ENCODE measurements at places on chromosomes 11 and 22.

DNA sequence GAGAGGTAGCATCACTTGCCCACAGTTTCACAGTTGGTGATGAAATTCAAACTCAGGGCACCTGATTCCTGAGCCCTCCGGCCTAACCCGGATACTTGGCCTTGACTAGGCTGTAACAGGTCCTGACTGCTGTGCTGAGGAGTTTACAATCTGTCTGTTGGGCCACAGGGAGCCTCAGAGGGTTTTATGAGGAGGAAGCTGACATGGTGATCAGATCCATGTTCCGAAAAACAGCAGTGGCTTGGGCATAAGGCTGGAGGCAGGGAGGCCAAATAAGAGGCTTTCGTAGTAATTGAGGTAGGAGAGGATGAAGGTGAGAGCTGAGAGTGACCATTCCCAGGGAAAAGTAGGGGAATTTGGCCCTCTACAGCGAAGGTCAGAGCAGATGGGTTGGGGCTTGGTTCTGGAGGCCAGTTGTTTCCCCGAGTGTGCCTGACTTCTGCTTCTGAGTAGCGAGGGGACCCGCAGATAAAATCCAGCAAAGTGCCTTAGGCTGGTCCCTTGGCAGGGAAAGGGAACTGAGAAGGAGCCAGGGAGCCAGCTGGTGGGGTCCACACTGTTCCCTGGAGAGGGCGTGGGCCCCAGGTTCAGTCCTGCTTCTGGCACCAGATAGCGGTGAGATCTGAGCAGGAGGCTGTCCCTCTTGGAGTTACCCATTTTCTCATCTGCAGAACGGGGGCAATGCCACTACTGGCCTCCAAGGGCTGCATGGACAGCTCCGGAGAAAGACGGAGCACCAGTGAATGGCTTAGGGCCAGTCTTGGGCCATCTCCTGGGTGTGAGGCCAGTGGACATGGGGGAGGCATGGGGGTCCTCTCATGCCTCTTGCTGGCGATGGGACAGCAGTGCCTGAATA is 6.5 kb downstream of the PRDM11 start:
- DNase-seq, result no peak

DNA sequence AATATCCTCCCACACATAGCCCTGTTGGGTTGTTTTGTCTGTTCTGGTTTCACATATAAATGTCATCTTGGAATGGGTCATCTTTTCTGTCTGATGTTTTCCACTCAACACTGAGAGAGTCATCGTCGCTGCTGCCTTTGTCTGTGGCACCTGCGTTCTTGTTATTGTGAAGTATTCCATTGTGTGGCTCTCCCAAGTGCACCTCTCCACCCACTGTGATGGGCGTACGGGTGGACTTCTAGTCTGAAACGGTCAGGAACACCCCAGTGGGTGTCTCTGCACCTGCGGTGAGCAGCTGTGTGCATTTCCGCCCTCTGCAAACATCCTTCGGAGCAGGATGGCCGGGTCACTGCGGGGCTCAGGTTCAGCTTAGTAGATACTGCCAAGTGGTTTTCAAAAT is 34.5 kb upstream of the RTL6 start:
- no peak for DNase-seq

DNA sequence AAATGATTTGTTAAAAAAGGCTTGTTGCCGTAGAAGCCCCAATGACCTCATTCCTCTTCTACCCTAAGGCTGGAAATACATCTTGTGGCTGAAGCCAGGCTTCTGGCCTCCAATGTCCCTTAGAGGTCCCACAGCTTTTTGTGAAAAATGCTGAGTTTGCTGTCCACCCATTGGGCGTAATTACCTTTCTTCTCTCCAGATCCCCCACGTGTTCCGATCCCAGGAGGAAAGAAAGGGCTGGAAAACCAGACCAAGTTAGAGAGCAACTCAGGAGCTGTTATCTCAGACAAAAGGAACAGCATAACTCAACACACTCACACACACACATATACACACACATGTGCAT is 154.2 kb downstream of the MIAT start:
- DNase-seq, result no peak

- DNase-seq, result no peak
Measured at GRCh38 chr11:121513807-121514206, 61.0 kb upstream of the SORL1-AS1 start.

All from stimulated activated CD8-positive, alpha-beta memory T cell treated with anti-CD3 and anti-CD28 coated beads, Interleukin-4, amount 100 ng/mL, for 1 hour (primary cell).